Large intestine (tissue), 12 donors: ENCODE measurements at places on chromosomes 7 and 10.

DNA sequence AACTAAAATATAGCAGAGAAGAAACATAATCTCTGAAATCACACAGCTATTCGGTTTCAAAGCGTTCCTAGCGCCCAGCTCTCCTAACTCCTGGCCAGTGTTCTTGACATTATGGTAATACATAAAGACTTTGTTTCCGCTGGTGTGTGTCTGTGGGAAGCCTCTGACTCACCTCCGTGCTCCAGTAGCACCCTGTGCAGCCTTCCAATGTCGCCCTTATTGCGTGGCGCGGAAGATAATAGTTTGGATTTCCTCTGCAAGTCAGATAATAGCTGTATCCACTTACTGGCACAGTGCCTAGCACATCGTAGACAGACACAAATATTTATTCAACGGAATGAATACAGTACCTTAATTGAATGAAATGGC lies 570 bp downstream of the BMS1 start:
- H3K4me1 ChIP-seq, result peaks cover 4% of the 10 kb centered on the region
- H3K4me3 ChIP-seq, result peak overlapping the region; percentile 69
- H3K27ac ChIP-seq, result peak overlapping the region; percentile 90

- no peaks in the 10 kb centered on the region for H3K27me3 ChIP-seq
- no peak overlapping the region for H3K4me3 ChIP-seq
- H3K36me3 ChIP-seq, result peaks cover 41% of the 10 kb centered on the region
- no peak for DNase-seq
Measured at GRCh38 chr7:2195400-2196246, 37.1 kb downstream of the MAD1L1 start.

DNA sequence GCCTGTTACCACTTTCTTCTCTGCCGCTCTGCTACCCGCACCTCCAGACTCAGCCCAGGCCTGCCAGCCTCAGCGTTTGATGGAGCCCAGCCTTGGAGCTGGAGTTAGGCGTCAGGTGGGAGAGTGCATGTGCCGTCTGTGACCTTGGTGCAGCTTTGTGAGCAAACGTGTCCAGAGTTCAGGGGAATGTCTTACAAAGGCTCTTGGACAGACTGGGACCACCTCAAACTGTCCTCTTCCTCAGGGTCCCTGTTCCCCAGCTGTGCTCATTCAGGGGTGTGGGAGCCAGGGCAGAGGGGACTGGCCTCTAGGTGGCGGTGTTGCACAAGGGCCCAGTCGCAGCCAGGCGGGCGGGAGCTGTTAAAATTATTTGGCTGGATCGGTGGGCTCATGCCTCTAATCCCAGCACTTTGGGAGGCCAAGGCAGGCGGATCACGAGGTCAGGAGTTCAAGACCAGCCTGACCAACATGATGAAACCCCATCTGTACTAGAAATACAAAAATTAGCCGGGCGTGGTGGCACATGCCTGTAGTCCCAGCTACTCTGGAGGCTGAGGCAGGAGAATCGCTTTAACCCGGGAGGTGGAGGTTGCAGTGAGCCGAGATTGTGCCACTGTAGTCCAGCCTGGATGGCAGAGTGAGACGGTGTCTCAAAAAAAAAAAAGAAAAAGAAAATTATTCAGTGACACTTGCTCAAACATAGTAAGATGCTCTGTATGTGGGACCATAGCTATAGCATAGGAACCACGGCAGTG lies 89.2 kb downstream of the ADCY1 start:
- no peak for DNase-seq
- no peak overlapping the region for H3K4me3 ChIP-seq
- no peaks in the 10 kb centered on the region for H3K27me3 ChIP-seq
- H3K4me1 ChIP-seq, result no peaks in the 10 kb centered on the region
- H3K27ac ChIP-seq, result no peak overlapping the region

DNA sequence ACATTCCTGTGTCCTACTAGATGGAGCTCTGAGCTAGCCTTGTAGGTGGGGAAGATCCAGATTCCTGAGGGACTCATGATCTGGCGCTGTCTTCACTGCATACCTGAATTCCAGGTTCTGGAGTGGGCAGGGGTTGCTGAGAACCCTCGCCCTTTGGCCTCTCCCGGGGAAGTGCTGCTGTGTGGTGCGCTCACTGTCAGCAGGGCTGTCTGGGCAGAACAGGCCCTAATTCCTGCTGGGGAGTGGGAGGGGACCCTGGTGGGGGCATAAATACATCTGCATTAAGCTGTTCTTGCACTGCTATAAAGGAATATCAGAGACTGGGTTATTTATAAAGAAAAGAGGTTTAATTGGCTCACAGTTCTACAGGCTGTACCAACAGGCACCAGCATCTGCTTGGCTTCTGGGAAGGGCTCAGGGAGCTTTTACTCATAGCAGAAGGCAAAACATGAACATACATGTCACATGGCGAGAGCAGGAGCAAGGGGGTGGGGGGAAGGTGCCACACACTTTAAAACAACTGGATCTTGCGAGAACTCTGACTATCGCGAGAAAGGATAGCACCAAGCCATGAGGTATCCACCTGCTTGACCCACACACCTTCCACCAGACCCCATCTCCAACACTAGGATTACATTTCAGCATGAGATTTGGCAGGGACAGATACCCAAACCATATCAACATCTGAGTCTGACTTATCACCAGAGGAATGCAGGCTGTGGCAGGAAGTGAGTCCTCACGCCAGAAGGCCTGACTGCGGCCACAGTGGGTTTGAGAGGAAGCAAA lies 115.0 kb downstream of the ADCY1 start:
- H3K27ac ChIP-seq, result no peak overlapping the region
- no peak for DNase-seq
- no peaks in the 10 kb centered on the region for H3K36me3 ChIP-seq

- H3K27ac ChIP-seq, result no peak overlapping the region
- DNase-seq, result no peak
- H3K36me3 ChIP-seq, result no peaks in the 10 kb centered on the region
- H3K27me3 ChIP-seq, result no peaks in the 10 kb centered on the region
- H3K4me3 ChIP-seq, result no peak overlapping the region
- no peaks in the 10 kb centered on the region for H3K4me1 ChIP-seq
Measured at GRCh38 chr7:83149466-83149865, 13.2 kb downstream of the PCLO start.

- no peak for DNase-seq
- H3K27ac ChIP-seq, result no peak overlapping the region
- H3K4me1 ChIP-seq, result no peaks in the 10 kb centered on the region
- no peaks in the 10 kb centered on the region for H3K27me3 ChIP-seq
Measured at GRCh38 chr7:4113271-4113670, 568.8 kb upstream of the FOXK1 start.

DNA sequence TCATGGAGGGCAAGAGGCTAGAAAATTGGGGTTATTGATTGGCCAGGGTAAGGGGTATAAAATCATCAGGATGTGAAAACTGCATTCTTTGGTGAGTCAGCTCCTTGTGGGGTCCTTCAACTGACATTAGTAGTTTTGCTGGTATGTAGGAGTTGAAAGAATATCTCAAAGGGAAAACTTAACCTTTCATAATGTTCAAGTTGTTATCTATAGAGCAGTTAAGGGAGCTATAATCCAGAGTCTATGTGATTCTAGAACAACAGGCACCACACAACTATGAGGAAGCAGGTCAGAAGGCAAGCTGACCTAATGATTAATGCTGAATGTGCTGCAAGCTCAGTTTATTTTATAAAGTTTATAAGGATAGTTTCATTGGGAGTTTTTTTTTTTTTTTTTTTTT lies 13.7 kb downstream of the PRPS1L1 start:
- H3K27me3 ChIP-seq, result no peaks in the 10 kb centered on the region
- H3K4me3 ChIP-seq, result no peak overlapping the region
- no peak overlapping the region for H3K27ac ChIP-seq
- H3K36me3 ChIP-seq, result no peaks in the 10 kb centered on the region
